Stimulated activated CD4-positive, alpha-beta T cell treated with anti-CD3 and anti-CD28 coated beads, Interleukin-2, amount 100 ng/mL, for 48 hours (primary cell): ENCODE measurements at places on chromosomes 3 and 15.

- DNase-seq = no peak
Observed at GRCh38 chr15:92747047-92747446, 91.5 kb upstream of the FAM174B start.

DNA sequence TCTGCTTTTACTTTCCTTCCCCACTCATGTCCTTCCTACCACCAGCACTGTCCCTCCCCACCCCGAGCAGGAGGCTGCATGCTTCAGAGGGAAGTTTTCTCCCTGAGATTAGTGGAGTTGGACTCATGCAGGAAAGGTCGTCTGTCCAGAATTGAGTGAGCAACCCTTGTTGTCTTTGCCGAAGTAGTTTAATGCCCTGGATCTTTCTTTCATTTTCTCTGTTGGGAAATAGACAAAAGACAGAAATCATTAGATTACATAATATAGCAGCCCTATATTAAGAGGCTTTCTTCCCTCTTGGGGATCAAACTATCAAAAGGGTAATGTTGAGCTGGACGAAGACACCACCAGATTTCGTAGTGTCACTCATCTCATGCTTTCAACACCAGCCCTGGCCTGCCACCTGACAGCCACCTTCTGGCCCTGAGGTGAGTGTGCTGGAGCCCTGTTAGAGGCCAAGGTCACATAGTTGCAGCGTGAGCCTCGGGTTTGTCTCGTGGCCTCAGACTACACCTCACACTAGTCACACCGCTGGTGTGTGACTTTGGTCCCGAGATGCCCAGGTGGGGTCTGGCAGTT lies 231.0 kb downstream of the ITPR1 start:
- no peak for DNase-seq

GRCh38 chr15:37014137-37014536 lies 86.2 kb downstream of the MEIS2 start:
- DNase-seq = no peak

DNA sequence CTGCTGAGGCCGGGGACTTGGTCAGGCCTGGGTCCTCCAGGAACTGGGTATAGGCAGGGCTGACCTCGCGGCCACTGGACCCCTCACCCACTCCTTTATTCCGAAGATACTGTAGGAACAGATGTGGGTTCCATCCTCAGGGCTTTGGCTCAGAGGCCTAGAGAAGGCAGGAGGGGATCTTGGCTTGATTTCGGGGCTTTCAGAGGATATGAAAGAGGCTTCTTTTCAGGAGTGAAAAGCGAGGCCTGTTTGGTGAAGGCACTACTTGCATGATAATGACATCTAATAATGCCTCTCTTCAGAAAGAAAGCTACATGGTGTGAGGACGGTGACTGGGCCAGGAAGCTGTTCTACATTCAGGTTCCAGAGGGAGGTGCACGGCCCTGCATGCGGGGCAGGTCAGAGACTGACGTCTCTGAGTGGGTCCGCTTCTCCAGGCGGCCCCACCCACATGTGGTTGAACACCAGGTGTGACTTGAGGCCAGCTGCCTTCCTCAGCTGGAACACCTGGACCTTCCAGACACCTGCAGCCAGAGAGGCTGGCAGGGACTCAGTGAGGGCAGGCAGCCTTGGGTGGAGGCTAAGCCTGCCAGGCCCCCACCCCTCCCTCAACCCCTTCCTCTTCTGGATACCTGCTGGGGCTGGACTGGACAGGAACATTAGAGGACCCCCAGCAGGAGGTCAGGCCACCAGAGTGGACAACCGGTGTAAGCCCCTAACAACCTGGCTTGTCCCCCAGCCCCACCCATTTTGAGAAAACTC lies 31.1 kb upstream of the HHATL start:
- no peak for DNase-seq

DNA sequence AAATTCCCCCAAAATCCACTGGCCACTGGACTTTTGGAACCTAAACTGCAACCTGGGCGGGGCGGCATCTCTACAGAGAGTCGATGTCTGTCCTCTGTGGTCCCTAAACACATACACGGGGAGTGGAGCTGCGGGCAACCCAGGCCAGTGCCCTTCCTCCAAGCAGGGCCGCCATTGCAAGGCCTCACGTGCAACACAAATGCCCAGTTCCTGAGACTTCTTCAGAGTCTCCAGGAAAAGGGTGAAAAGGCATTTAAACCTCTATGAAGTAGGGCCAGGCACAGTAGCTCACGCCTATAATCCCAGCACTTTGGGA lies 4.9 kb downstream of the MUC4 start:
- no peak for DNase-seq

GRCh38 chr3:160686955-160687535 lies 10.1 kb downstream of the ARL14 start:
- DNase-seq = no peak

DNA sequence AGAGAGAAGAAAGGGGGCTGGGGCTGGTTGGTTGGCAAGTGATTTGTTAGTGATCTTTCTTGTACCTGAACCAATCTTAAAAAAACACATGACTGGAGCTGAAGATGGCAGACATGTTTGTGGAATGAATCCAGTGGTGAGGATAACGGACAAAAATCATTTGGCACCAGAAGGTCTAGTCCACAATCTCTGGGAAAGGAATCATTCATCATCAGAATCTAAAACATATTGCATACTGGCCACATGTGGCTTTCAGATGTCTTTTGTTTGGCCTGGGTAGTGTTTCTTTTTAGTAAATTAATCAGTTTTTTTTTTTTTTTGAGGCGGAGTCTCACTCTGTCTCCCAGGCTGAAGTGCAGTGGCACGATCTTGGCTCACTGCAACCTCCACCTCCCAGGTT lies 5.0 kb downstream of the NEK11 start:
- no peak for DNase-seq

DNA sequence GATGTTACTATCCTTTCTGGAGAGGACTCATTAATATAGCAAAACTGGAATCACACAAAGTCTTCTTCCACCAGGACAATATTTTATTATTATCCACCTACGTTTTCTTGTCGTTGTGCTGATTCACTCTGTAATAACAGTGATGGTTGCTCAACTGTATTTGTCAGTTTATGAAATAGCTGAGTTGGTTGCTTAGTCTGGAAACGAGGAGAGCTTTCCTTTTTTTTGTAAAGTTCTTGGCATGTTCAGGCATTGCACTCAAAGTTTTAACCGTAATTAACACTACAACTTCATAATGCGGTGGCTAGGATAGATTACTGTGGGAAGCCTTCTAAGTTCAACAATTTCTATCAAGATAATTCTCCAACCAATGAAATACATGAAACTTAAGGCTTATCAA lies 131.2 kb downstream of the RAP2B start:
- no peak for DNase-seq

- DNase-seq = no peak
Observed at GRCh38 chr3:139264375-139264774, 79.4 kb upstream of the MRPS22 start.

GRCh38 chr15:80698676-80699075 lies 3.6 kb downstream of the ABHD17C start:
- DNase-seq = no peak

DNA sequence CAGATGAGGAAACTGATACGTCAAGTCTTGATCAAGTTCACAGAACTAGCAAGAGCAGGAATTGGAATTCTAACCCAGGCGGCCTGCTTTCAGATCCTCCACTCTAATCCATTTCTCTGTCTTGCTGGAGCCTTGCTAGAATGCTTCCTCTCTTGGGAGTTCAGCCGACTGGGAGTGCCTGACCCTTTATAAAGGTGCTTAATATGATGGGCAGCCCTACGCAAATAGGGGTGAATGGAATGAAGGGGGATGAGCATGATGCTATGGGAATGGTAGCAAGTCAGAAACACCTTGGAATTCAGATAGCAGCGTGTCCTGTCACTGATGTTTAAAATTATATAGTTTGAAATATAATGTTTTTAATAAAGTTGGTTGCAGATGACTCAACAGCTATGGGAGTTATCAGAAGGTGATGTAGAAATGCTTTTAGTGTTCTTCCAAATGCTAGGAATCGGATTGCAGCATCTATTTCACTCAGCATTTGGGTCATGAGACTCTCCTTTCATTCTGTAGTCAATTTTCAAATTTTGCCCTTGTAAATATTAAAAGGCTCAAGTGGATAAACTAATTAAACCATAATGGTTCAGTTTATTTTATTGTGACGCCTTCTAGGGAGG lies 150.7 kb downstream of the FNDC3B start:
- no peak for DNase-seq
